ENCODE measurements at places on chromosomes 1 and 21.

DNA sequence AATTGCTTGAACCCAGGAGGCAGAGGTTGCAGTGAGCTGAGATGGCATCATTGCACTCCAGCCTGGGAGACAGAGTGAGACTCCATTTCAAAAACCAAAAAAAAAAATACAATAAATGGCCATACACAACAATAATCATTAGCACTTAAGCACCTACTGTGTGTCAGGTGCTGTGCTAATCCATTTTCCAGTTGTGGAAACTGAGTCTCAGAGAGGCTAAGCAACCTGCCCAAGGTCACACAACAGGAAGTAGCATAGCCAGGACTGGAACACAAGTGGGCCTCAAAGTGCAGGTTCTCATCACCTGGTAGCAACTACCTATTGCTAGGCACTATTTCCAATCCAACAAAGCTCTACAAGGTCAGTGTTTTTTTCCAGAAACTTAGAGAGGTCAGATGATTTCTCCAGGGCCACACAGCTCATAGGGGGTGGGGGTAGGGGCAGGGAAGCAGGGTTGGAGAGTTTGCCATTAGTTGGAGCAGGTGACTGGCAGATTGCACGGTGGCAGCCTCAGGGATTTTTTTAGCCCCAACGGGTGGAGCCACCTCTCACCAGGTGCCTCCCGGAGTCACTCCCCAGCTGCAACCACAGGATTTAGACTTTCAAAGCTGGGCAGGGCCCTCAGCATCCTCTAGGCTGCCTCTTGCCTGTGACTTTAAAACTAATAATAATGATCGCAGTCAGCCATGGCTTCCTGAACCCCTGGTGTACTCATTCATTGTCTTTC lies 52.5 kb upstream of the ID3 start:
- DNase-seq = no peak

DNA sequence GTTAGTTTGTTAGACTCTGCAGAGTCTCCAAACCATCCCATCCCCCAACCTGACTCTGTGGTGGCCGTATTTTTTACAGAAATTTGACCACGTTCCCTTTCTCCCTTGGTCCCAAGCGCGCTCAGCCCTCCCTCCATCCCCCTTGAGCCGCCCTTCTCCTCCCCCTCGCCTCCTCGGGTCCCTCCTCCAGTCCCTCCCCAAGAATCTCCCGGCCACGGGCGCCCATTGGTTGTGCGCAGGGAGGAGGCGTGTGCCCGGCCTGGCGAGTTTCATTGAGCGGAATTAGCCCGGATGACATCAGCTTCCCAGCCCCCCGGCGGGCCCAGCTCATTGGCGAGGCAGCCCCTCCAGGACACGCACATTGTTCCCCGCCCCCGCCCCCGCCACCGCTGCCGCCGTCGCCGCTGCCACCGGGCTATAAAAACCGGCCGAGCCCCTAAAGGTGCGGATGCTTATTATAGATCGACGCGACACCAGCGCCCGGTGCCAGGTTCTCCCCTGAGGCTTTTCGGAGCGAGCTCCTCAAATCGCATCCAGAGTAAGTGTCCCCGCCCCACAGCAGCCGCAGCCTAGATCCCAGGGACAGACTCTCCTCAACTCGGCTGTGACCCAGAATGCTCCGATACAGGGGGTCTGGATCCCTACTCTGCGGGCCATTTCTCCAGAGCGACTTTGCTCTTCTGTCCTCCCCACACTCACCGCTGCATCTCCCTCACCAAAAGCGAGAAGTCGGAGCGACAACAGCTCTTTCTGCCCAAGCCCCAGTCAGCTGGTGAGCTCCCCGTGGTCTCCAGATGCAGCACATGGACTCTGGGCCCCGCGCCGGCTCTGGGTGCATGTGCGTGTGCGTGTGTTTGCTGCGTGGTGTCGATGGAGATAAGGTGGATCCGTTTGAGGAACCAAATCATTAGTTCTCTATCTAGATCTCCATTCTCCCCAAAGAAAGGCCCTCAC lies at the start of gene OLIG2:
Gene OLIG2 (plus strand): TSS at position 447 of the 954 bp plus-strand sequence. CDS start 928 bp downstream, outside the sequence.
- no peak for DNase-seq

DNA sequence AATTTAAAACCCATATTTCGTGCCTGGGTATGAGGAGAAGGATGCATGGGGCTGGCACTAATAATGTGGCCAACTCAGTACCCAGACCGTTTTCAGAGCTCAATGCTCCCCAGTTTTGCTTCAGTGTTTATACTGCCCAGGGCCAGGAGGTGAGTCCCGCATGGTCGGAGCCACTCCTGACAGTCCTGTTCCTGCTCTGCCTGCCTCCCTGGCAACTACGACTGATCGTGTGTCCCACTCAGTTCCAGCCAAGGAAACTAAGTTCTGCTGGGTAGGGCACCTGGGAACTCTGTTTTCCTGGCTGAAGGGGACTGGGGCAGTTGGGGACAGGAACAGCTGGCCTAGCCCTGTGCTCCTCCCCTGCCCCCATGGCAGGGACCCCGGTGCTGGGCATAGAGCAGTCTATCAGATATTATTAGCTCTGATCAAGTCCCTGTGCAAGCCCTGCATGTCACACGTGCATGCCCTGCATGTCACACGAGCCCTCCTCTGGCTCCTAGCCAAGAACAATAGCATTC lies 19.2 kb downstream of the S100A7 start:
- no peak for DNase-seq

- DNase-seq = no peak
Measured at GRCh38 chr1:70666381-70667140, 255.5 kb downstream of the CTH start.

DNA sequence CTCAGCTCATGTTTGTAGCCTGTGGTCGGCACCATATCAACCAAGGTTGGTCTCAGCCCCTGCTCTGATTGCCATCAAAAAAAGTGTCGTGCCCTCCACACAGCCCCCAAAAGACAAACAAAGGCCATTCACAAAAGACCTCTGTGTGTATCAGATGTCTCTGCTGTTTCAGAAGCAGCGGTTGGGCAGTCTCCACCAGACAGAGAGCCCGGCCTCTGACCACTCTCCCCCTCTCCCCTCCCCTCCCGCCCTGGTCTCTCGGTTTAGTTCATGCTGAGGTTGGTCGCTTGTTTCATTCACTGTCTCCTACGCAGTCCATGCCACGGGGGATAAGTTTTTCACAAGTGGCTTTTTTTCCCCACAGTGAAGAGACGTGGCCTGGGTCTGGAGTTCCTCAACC lies 27.1 kb downstream of the ACTA1 start:
- DNase-seq = no peak

GRCh38 chr21:42461881-42462877 lies 33.8 kb downstream of the RSPH1 start:
- no peak for DNase-seq

DNA sequence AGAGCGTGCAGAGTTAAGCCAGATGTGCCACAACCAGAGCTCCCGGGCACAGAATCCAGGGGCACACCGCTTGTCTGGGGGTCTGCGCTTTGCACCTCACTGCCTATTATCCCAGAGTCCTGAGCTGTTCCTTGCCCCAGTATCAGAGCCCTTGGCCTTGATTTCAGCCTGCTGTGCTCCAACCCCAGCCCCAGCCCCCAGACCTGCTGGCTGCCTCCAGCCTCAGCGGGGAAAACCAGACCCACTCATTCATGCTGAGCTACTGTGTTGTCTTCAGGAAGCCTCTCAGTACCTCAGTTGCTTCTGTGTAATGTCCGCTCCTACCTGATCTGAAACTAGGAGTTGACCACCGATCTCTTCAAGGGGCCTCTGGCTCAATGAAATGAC lies 1.1 kb downstream of the IKBKE start:
- no peak for DNase-seq

- no peak for DNase-seq
Measured at GRCh38 chr1:103327054-103327719, 198.3 kb upstream of the RNPC3 start.

- peak; percentile 85 for DNase-seq
Measured at GRCh38 chr1:27724961-27725373, 794 bp upstream of the FAM76A start.

- no peak for DNase-seq
Measured at GRCh38 chr1:161119092-161119903, 1.4 kb downstream of the NIT1 start.

GRCh38 chr1:241641773-241642592 lies 1.8 kb upstream of the CHML start:
- no peak for DNase-seq

GRCh38 chr1:46692811-46693770 lies 21.4 kb downstream of the TEX38 start:
- DNase-seq = no peak

DNA sequence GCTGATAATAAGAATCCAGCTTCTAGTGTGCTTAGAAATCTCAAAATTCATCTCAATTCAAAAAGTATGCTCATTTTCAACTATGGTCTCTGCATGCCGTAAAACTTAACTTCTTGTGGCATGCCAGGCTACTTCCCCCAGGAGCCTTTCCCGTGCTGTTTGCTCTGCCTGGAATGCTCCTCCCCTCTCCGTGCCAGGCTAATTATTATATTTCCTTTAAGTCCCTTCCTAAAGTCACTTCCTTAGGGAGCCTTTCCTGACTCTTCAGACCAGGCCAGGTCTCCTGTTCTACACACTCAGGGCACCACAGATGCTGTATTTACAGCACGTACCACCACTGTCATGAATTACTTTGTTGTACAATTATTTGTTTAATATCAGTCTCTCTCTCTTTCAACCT lies 67.1 kb upstream of the PPP2R5A start:
- no peak for DNase-seq

DNA sequence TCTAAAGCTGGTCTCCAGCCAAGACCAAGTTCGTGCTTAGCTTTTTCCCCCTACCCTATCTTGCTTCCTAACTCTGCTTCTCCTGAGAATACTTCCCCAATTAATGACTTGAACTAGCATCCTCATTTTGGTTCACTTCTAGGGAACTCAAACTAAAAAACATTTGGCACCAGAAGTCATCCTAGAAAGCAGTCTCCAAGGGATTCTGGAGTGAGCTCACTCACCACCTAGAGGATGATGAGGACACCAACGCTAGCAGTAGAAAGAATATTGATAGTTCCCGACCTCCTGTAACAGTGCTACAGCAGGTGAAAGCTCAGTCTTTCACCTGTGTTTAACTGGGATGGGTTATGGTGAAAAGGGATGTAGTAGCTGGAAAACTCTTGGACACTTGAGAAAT lies 4.7 kb upstream of the PSMB2 start:
- DNase-seq = no peak

GRCh38 chr1:76023669-76024435 lies 50.7 kb upstream of the ST6GALNAC3 start:
- DNase-seq = no peak

DNA sequence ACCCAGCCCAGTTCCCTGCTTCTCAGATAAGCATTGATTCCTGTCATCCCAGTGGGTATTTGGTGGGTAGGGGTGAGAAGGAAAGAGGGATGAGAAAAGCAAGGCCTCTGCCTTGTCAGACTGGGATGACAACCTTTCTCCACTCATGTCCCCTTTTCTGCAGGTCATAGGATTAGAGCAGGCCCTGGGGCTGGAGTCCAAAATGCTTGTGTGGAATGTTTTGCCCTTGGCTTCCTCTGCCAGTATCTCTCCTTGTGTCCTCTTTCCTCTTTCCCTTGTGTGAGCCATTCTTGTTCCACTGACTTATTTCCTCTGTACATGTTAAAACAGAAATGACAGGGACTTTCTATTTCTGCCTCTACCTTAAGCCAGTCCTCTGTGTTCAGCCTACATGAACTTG lies 4.1 kb downstream of the ATP2B4 start:
- DNase-seq = no peak

DNA sequence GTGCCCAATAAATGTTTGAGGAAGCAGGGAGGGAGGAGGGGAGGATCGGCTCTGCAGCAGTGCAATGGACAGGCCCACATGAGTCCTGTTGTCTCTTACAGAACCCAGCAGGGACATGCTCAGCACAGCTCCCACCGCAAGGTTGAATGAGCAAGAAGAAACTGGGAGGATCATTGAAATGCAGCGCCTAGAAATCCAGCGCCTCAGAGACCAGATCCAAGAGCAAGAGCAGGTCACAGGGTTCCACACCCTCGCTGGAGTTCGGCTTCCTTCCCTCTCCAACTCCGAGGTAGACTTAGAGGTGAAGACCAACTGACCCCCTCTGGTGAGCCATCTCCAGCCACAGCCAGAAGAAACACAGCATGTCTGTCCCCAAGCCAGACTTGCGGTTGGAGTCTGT lies 15.9 kb upstream of the TMEM125 start:
- DNase-seq = no peak

DNA sequence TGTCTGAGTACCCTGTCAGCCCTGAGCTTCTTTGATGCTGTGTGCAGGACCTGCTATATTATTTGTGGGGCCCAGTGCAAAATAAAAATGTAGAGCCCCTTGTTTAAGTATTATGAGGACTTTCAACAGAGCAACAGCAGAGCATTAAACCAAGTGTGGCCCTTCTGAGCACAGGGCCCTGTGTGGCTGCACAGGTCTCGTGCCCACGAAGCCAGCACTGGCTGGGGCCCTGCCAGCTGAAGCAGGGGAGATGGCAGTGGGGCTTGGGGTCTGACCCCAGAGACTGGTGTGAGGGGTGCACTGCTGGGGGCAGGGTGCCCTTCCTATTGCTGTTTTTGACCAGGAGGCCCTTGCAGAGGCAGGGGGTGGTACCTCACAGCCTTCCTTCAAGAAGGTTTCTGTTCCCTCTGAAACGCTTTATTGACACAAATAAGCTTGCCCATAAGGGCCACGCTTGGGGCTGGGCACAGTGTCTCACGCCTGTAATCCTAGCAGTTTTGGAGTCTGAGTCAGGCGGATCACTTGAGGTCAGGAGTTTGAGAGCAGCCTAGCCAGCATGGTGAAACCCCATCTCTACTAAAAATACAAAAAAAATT lies 2.2 kb upstream of the SEMA4A start:
- DNase-seq = no peak

DNA sequence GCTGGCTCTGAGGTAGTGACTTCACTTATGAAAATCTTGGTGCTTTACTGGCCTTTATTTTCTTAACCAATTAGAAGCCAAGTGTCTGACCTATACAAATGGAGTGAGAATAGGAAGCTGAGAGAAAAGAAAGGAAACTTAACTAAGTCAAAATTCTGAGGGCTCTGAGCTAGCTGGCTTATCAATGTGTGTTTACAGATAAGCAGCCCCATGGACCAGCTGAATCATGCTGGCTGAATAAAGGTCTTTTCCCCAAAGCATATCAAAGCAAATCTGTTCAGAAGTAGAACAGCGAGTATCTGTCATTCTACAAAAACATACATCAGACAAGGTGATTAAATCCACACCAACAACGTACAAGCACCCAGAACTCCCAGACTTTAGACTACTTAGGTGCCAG lies 117.2 kb downstream of the BRINP2 start:
- DNase-seq = no peak

- DNase-seq = no peak
Measured at GRCh38 chr21:44791246-44791645, 10.4 kb downstream of the UBE2G2 start.

- no peak for DNase-seq
Measured at GRCh38 chr1:65980237-65980636, 187.5 kb downstream of the PDE4B start.

GRCh38 chr1:186790101-186790500 lies 38.6 kb upstream of the PLA2G4A start:
- DNase-seq = no peak

- DNase-seq = no peak
Measured at GRCh38 chr1:238063454-238063853, 172.7 kb upstream of the ZP4 start.

DNA sequence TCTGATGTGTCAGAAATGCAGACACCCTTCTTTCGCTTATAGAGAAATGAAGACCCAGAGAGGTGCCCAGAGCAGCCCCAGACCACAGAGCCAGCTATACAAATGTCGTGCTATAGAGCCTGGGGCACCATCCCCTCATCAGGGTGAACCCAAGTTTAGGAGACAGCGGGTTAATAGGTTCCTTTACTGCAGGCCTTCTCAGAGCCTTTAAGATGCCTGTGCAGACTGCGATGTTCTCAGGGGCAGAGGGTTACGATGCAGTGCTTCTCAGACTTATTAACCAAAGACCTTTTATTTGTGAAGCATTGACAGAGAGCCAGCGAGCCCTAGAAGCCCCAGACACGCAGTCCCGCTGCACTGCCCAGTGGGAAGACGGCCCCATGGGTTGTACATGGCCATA lies 46.9 kb downstream of the STPG1 start:
- no peak for DNase-seq
